ENCODE measurements at places on chromosomes 4 and X.

DNA sequence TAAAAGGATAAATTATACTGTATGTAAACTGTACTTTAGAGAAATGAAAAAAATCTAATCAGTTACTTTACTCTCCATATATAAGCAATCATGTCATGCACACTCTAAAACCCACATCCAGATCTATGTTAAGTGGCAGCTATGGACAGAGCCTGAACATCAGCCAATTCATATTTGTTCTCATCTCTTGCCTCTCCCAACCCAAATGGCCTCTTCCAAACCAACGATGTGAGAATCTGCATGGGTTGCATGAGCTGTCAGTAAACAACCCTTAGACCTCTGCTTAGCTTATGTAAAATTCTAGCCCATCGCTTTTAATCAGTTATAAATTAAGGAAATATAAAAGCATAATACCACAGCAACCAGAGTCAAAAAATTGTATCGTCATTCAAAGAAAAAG, 288.7 kb upstream of the INTU start:
- DNase-seq = no peak

GRCh38 chrX:106249706-106250379, 81.7 kb downstream of the PWWP3B start:
- no peak for DNase-seq

DNA sequence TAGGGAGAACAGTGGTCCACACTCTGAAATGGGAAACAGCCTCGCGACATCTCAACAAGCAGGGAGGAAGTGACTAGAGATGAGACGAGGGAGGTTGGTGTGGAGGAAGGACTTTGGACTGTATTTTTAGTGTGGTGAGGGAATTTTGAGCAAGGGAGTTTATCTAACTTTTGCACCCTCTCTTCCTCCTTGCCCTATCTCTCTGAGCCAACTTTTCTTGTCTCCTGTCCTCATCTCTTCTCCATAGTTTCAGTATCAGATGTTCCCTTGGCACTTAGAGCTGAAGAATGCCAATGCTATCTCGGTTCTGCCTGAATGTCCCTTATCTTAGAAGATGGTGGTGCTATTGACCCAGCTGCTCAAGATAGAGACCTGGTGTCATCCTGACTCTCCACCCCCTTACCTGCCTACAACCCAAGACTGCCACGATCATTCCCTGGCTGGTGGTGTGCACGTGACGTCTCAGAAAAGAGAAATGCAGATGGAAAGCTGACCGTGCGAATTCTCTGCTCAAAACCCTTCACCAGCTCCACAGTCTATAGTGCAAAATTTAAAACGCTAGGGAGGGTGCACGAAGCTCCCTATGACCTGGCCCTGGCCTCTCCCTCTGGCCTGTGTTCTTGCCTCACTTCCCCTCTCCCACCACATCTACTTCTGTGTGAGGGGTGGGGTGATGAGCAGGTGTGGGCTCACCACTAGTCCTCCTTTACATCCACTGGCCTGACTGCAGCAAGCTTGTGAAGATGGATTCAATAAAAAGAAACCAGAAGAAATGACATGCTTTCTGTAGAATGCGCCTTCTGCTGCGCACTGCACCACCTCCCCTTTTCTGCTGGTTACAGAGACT, 20.9 kb downstream of the MPP1 start:
- DNase-seq = no peak

DNA sequence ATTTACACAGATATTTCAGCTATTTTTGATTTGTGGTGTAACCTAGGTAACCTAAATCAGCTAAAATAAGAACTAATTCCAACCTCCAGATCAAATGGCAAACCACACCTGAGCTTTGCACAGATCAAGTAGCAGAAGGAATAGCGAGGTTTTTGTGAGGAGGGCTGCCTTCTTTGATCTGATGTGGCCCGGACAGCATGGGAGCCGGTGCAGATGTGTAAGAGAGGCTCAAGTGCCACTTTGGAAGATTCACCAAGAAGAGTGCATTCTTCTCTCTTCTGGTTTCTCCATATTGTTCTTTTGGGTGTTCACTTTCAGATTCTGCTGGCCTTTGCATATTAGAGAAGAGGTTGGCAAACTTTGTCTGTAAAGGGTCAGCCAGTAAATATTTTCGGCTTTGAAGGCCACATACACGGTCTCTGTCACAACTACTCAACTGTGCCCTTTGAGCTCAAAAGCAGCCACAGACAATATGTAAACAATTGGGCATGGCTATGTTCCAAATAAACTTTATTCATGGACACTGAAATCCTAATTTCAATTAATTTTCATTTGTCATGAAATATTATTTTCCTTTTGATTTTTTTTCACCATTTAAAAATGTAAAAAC, 78.9 kb upstream of the FAM9C start:
- DNase-seq = no peak

- DNase-seq = no peak
These were observed 15.0 kb downstream of the TCEANC start for GRCh38 chrX:13667919-13668318.

GRCh38 chrX:65136424-65136823, 160.2 kb upstream of the ZC4H2 start:
- no peak for DNase-seq

- peak; percentile 18 for DNase-seq
These were observed 120.4 kb downstream of the ARSF start for GRCh38 chrX:3161681-3162080.

DNA sequence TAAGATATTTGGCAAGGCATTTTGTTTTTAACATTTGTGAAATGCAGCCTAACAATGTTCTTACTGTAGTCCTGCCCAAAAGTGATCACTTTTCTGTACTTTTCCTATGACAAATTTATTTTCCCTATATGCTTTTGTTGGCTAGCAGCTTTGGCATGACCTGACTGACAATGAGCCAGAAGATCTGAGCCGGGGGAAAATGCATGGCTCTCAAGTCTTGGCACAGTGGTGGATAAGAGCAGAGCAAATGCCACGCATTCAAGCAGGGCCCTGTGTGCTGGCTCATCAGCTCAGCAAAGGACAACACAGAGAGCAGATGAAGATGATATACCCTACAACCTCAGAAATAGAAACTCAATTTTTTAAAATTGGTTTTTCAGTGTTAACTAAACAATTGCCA, 187.3 kb downstream of the ANAPC10 start:
- no peak for DNase-seq

DNA sequence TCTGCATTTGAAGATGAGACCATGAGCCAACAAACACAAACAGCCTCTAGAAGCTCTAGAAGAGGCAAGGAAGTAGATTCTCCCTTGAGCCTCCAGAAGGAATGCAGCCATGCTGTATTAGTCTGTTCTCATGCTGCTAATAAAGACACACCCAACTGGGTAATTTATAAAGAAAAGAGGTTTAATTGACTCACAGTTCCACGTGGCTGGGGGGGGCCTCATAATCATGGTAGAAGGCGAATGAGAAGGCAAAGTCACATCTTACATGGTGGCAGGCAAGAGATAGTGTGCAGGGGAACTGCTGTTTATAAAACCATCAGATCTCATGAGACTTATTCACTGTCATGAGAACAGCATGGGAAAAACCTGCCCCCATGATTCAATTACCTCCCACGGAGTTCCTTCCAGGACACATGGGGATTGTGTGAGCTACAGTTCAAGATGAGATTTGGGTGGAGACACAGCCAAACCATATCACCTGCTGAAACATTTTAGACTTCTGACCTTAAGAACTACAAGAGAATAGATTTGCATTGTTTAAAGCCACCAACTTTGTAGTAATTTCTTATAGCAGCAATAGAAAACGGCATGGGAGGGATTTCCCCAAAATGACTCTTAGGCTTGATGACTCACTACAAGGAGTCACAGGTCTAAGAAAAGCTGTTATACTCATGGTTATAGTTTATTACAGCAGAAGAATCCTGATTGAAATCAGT, 284.4 kb upstream of the SFRP2 start:
- peak; percentile 42 for DNase-seq

GRCh38 chr4:29900336-29900735, 819.8 kb upstream of the PCDH7 start:
- no peak for DNase-seq

DNA sequence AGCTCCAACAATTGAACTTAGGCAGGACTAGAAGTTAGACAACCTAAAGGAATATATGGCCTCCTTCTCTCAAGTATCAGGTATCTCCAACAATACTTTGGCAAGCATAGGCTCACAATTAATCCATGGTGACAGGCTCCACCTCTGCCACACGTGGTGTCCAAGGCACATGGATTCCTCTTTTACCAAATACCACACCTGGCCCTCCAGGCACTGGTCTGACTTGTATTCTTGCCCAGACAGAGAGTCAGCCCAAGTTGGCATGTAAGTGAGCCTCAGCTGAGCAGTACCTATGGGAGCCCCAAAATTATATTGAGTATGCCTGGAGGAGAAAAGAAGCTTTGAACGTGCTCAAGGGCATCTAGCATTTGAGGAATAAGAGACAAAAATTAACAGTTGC, 19.6 kb downstream of the SRPX2 start:
- no peak for DNase-seq

DNA sequence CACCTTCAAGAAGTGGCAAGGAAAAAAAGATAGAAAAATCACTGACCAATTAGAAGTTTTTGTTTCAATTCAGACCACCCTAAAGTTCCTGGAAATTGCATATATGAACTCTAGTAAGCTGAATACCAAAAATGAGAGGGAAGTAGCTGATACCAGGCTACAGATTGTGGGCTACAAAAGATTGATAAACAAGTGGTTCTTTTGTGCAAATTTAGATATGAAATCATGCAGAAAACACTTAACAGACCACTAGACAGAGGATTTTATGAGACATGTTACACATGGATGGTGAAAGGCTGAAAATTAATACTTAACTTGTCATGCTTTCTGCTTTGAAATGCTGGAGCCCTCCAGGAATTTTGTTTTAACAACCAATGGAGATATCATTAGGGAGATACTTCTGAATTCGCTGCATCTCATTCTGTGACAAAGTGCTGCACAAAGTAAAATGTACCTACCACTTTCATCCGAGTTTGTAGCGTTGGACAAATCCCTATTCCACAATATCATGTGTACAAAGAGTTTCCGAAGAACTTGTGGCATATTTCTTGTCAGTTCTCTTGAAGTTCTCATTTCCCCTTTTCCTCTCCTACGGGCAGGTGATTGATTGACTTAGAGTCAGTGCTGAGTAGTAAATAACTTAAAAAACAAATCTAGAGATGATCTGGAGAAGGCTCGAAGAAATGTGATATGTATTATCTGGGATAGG, 235.0 kb downstream of the PALLD start:
- DNase-seq = no peak

GRCh38 chrX:21838937-21839333, 482 bp upstream of the MBTPS2 start:
- peak; percentile 4 for DNase-seq

Measured in HCEC 1CT (cell line).